Spinal cord (tissue), 10 donors: ENCODE measurements at places on chromosomes 7 and 10. TPM values are rescaled to one million over a fixed set of nuclear protein-coding genes. Genes with fewer than 3 reads are reported as not detected.

The PFKP gene
- 120 TPM for total RNA-seq

The TAC1 gene
- 105 TPM for total RNA-seq

The LRRC61 gene
- 13.3 TPM for total RNA-seq

The GTF2IRD2 gene
- total RNA-seq, result 28.5 TPM

The NUTM2E gene
- total RNA-seq, result 0.88 TPM

The RAPGEF5 gene
- 121 TPM for total RNA-seq

The FMC1 gene
- 31.4 TPM for total RNA-seq

The NPTX2 gene
- 26.3 TPM for total RNA-seq

The ZNF239 gene
- 12.0 TPM for total RNA-seq

The IDI2 gene
- not detected for total RNA-seq

The FAM180A gene
- total RNA-seq, result 0.61 TPM

The AOC1 gene
- not detected for total RNA-seq

The JAZF1 gene
- total RNA-seq, result 20.7 TPM
